Spinal cord (tissue), 10 donors: ENCODE measurements at places on chromosomes 3 and 15. TPM values are rescaled to one million over a fixed set of nuclear protein-coding genes. Genes with fewer than 3 reads are reported as not detected.

DNA sequence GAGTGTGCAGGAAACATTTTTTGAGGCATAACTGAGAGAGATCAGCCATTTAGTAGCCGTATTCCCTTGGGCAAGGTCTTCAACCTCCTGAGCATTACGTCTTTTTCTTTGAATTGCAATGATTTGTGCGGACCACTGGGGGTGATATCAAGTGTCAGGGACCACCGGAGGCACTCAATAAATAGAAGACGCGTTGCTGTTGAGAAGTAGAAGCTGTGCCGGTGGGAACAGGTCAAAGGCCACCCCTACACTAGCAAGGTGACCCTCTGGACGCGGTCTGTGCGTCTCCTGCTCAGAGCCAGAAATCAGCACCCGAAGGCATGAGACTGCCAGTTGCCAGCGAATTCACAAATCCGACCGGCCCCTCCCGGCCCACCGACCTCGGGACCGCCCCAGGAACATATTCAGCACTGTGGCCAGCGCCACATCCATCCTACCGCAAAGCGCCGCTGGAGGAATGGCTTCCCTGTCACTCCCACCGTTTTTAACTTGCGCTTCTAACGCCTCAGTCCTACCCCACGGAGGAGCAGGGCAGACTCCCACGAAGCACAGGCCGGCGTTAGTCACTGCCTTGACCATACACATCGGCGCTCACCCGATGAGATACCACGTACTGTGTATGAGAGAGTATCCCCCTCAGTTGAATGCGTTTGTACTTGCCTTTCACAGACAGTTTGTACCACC, 1.4 kb upstream of the GHSR start:
- H3K4me1 ChIP-seq = peaks cover 29% of the 10 kb centered on the region
- H3K27me3 ChIP-seq = peaks cover 53% of the 10 kb centered on the region

DNA sequence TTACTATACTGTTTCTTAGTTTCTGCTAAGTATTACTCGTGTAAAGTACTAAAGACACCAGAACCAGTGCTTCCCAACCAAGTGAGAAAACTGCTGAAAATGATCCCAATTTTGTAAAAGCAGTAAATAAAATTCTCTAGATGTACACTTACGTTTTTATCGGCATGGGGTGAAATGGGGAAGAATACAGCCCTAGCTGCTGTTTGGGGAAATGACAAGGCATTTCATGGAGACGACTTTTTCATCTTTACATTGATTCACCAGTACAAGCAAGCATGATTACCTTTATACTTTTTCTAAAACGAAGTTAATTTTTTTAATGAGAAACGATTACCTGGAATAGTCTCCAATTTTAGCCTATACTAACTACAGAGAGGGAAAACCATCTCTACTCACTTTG, 1.4 kb downstream of the PSMD6 start:
- H3K27ac ChIP-seq = no peak overlapping the region
- peaks cover 8% of the 10 kb centered on the region for H3K4me1 ChIP-seq
- H3K4me3 ChIP-seq = peak overlapping the region; percentile 85
- peaks cover 8% of the 10 kb centered on the region for H3K36me3 ChIP-seq
- DNase-seq = no peak
- H3K27me3 ChIP-seq = no peaks in the 10 kb centered on the region

- no peak for DNase-seq
- H3K4me3 ChIP-seq = no peak overlapping the region
- no peaks in the 10 kb centered on the region for H3K4me1 ChIP-seq
- H3K36me3 ChIP-seq = no peaks in the 10 kb centered on the region
Measured at GRCh38 chr3:55591888-55592287, 104.8 kb upstream of the WNT5A start.

The POLQ gene
- 3.1 TPM for polyA plus RNA-seq

- H3K4me3 ChIP-seq = no peak overlapping the region
- H3K4me1 ChIP-seq = no peaks in the 10 kb centered on the region
- no peaks in the 10 kb centered on the region for H3K36me3 ChIP-seq
- H3K27ac ChIP-seq = no peak overlapping the region
- DNase-seq = no peak
- no peaks in the 10 kb centered on the region for H3K27me3 ChIP-seq
Measured at GRCh38 chr3:151452841-151453240, 8.0 kb downstream of the IGSF10 start.

- H3K4me3 ChIP-seq = no peak overlapping the region
- no peak for DNase-seq
- no peaks in the 10 kb centered on the region for H3K27me3 ChIP-seq
- H3K4me1 ChIP-seq = no peaks in the 10 kb centered on the region
- no peak overlapping the region for H3K27ac ChIP-seq
Measured at GRCh38 chr3:175386630-175387029, 527.5 kb downstream of the NAALADL2 start.

- H3K4me1 ChIP-seq = no peaks in the 10 kb centered on the region
- no peak for DNase-seq
- no peaks in the 10 kb centered on the region for H3K27me3 ChIP-seq
Measured at GRCh38 chr3:56356808-56357207, 111.5 kb downstream of the ERC2 start.

The HGD gene
- polyA plus RNA-seq = 0.67 TPM

GRCh38 chr15:48451241-48451640, 120.0 kb downstream of the DUT start:
- H3K4me1 ChIP-seq = no peaks in the 10 kb centered on the region
- no peak for DNase-seq
- H3K27ac ChIP-seq = no peak overlapping the region
- no peak overlapping the region for H3K4me3 ChIP-seq
- peaks cover 8% of the 10 kb centered on the region for H3K36me3 ChIP-seq
- no peaks in the 10 kb centered on the region for H3K27me3 ChIP-seq

DNA sequence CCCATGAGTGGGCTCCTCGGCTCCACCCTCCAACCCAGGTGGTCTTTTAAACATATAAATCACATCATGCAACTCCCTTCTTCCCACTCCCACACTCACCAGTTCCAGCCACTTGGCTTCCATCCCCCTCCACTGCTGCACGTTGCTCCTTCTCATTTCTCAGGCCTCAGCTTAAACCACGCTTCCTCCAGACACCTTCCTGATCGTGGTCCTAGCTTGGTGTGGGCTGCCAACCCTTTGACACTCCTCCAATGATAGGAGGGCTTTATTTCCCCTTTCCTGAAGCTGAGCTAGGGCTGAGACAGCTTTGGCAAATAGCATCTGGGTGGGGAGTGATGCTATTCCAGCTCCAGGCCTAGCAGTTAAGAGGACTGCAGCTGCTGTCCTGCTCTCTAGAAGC, 130.1 kb downstream of the SRGAP3 start:
- DNase-seq = no peak
- no peaks in the 10 kb centered on the region for H3K27me3 ChIP-seq
- H3K27ac ChIP-seq = no peak overlapping the region
- H3K36me3 ChIP-seq = peaks cover 41% of the 10 kb centered on the region
- H3K4me1 ChIP-seq = peaks cover 17% of the 10 kb centered on the region
- H3K4me3 ChIP-seq = no peak overlapping the region

- no peaks in the 10 kb centered on the region for H3K27me3 ChIP-seq
- H3K27ac ChIP-seq = no peak overlapping the region
- no peaks in the 10 kb centered on the region for H3K4me1 ChIP-seq
- no peak overlapping the region for H3K4me3 ChIP-seq
- DNase-seq = no peak
Measured at GRCh38 chr3:159786489-159787177, 202.0 kb upstream of the IL12A start.

The MYO5C gene
- polyA plus RNA-seq = 4.2 TPM

DNA sequence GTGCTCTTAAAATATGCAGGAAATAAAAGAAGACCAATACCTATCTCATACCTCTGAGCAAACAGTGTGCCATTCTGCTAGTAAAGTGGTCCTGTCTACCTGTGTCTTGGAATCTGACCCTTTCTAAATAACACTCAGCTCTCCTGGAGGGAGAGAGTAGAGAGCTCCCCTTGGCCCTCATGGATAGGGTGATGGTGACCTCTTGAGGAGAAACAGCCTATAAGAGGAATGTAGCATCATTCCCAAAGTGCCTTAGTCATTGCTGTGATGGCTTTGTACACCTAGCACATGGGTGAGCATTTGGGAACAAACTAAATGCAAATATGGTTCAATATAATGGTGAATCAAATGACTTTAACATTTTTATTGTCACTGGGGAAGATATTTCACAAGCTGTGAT, 10.0 kb downstream of the SNTN start:
- no peak overlapping the region for H3K4me3 ChIP-seq
- H3K27ac ChIP-seq = no peak overlapping the region
- DNase-seq = no peak
- H3K4me1 ChIP-seq = no peaks in the 10 kb centered on the region

GRCh38 chr3:195031574-195032003, 239.4 kb downstream of the XXYLT1 start:
- no peaks in the 10 kb centered on the region for H3K36me3 ChIP-seq
- H3K4me3 ChIP-seq = no peak overlapping the region
- no peak for DNase-seq
- peaks cover 8% of the 10 kb centered on the region for H3K4me1 ChIP-seq
- H3K27ac ChIP-seq = no peak overlapping the region
- H3K27me3 ChIP-seq = peaks cover 2% of the 10 kb centered on the region

The LSAMP gene
- polyA plus RNA-seq = 90.1 TPM

- no peak overlapping the region for H3K4me3 ChIP-seq
- H3K4me1 ChIP-seq = peaks cover 12% of the 10 kb centered on the region
- H3K27ac ChIP-seq = no peak overlapping the region
- DNase-seq = no peak
Measured at GRCh38 chr3:179438841-179439240, 12.4 kb downstream of the GNB4 start.

The SLC38A3 gene
- polyA plus RNA-seq = 59.6 TPM

GRCh38 chr3:27535809-27536392, 51.7 kb upstream of the SLC4A7 start:
- no peak for DNase-seq
- no peak overlapping the region for H3K4me3 ChIP-seq
- no peaks in the 10 kb centered on the region for H3K27me3 ChIP-seq
- no peaks in the 10 kb centered on the region for H3K36me3 ChIP-seq
- no peaks in the 10 kb centered on the region for H3K4me1 ChIP-seq
- H3K27ac ChIP-seq = no peak overlapping the region

GRCh38 chr3:125395091-125395490, 20.0 kb upstream of the ZNF148 start:
- H3K4me1 ChIP-seq = no peaks in the 10 kb centered on the region
- no peak for DNase-seq
- no peaks in the 10 kb centered on the region for H3K36me3 ChIP-seq
- H3K4me3 ChIP-seq = no peak overlapping the region
- no peaks in the 10 kb centered on the region for H3K27me3 ChIP-seq

- H3K4me1 ChIP-seq = no peaks in the 10 kb centered on the region
- no peaks in the 10 kb centered on the region for H3K36me3 ChIP-seq
- no peak overlapping the region for H3K27ac ChIP-seq
- H3K4me3 ChIP-seq = no peak overlapping the region
- DNase-seq = no peak
- no peaks in the 10 kb centered on the region for H3K27me3 ChIP-seq
Measured at GRCh38 chr3:19598870-19599269, 335.1 kb downstream of the EFHB start.

DNA sequence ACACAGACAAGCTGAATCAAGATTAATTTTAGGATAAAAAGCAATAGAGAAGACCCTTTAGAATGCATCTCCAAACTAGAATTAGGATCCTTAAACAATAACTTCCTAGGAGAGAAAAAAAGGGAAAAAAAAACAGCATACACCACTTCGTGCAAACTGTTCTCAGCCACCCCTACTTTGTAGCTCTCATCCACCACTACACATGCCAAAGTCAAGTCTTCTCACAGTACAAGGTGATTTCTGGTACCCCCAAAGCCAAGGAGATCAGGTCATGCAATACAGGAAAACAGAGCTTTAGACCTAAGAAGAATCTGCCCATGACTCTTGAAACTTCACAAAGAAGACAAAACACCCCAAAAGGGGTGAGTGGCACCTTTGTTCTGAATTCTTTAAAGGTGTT, 166.9 kb downstream of the SUCNR1 start:
- no peaks in the 10 kb centered on the region for H3K27me3 ChIP-seq
- no peak overlapping the region for H3K4me3 ChIP-seq
- H3K4me1 ChIP-seq = no peaks in the 10 kb centered on the region
- H3K27ac ChIP-seq = no peak overlapping the region
- no peaks in the 10 kb centered on the region for H3K36me3 ChIP-seq
- DNase-seq = no peak

DNA sequence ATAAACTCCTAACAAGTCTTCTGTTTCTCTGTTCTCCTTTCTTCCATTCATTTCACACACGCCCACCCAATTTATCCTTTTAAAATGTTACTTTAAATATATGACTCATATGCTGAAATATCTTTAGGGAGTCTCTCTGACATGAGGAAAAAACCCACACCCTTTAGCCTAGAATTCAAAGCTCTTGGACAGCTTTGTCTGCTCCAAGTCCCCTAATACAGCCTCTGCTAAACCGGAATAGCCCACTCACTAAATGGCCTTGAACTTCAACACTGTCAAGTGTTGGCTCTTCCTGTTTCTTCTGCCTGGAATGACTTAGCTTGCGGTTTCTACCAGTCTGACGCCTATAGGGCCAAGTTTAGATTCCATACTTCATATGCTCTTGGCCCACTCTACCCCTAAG, 3.3 kb upstream of the CD96 start:
- no peak overlapping the region for H3K27ac ChIP-seq
- no peaks in the 10 kb centered on the region for H3K36me3 ChIP-seq
- H3K4me3 ChIP-seq = no peak overlapping the region
- H3K4me1 ChIP-seq = peaks cover 3% of the 10 kb centered on the region
- no peaks in the 10 kb centered on the region for H3K27me3 ChIP-seq

DNA sequence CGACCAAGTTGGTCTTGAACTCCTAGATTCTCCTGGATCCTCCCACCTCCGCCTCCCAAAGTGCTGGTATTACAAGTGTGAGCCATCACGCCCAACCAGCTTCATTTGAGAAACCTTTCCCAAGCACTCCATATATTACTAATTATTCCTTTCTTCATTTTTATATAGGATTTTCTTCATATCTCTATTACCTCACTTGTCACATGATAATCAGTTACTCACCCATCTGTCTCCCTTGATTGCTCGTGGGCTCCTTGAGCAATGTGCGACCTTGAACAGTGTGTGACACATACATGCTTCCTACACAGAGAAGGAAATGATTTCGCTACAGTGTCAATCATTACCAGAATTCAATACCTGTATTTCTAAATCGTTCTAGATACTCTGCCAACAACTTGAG, 110.7 kb upstream of the C2CD4B start:
- no peak overlapping the region for H3K27ac ChIP-seq
- DNase-seq = no peak
- H3K4me3 ChIP-seq = no peak overlapping the region
- no peaks in the 10 kb centered on the region for H3K36me3 ChIP-seq

- H3K4me1 ChIP-seq = no peaks in the 10 kb centered on the region
- no peak overlapping the region for H3K4me3 ChIP-seq
- DNase-seq = no peak
- no peaks in the 10 kb centered on the region for H3K36me3 ChIP-seq
- no peaks in the 10 kb centered on the region for H3K27me3 ChIP-seq
Measured at GRCh38 chr3:113630956-113631542, 65.4 kb downstream of the USF3 start.

DNA sequence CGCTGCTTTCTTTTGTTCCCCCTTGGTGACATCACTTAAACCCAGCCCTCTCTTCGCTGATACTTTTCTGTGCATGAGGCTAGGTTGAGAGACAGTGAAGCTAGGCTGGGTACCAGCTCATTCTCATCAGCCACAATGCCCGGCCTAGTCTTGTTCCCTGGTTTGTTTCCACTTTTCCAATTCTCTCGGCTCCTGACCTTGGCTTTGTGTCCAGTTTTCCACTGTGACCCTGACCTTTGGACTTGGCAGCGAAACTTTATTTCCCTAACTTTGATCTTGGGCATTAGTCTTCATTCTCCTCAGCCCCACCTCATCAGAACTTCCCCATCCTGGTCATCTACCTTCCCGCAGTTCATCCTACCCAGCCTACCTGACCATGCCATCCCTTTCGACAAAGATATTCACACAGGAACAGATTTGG, 908 bp upstream of the ADPGK start:
- H3K4me3 ChIP-seq = peak overlapping the region; percentile 79
- H3K36me3 ChIP-seq = no peaks in the 10 kb centered on the region
- no peaks in the 10 kb centered on the region for H3K27me3 ChIP-seq
- peak overlapping the region; percentile 97 for H3K27ac ChIP-seq

The RBP2 gene
- polyA plus RNA-seq = 0.38 TPM
